ENCODE measurements at places on chromosomes 1 and 21.

- DNase-seq = no peak
Observed at GRCh38 chr1:52533713-52534112, 19.2 kb downstream of the TUT4 start.

DNA sequence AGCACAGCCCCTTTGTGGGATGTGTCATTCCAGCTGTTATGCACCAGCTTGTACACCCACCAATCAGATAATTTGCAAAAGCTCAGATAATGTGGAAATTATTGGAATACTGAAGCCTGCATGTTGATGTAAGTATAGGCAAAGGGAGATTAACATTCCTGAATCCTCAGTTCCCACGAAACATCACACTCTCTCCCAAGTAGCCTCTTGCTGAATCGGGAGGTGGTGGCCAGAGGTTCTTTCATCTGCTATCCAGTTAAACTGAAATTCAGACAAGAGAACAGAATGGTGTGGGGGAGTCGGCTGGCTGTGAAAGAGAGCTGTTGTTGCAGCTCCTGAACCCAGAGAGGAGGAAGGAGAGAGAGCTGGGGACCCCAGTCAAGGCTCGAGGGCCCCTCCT is 170.9 kb downstream of the ZBTB18 start:
- no peak for DNase-seq

DNA sequence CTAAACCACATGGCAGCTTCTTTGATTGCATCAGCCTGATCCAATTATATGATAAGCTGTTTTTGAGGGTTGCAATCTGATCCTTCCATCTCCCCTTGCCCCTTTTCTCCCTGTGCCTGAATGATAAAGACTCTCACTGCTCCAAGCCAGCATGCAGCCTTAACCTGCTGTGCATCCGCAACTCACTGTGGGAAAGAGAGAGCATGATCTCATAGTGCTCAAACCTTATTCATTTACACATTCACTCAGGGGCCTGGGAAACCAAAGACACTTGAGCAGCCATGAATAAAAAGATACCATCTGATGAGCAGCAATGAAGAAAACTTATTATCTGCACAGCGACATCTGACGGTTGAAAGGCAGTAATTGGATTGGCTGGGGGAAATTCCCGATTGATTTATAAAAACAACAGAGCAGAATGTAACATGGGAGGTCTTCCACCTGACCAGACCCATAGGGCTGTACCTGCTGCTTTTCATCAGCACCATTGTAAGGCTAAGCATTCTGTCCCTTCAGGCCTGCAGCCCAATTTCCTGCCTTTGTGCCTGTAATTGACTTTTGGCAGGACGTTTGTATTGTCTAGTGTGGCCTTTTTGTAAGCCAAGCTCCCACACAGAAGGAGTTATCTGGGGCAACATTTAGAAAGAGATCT is 62.5 kb downstream of the KIAA0040 start:
- no peak for DNase-seq

DNA sequence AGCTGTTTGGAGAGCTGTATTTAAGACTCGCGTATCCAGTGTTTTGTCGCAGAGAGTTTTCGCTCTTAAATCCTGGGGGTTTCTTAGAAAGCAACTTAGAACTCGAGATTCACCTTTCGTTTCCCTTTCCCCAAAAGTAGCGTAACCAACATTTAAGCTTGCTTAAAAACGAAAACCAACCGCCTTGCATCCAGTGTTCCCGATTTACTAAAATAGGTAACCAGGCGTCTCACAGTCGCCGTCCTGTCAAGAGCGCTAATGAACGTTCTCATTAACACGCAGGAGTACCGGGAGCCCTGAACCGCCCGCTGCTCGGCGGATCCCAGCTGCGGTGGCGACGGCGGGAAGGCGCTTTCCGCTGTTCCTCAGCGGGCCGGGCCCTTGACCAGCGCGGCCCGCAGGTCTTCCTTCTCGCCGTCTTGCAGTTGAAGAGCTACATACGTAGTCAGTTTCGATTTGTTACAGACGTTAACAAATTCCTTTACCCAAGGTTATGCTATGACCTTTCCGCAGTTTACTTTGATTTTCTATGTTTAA is 1.9 kb downstream of the OLIG1 start:
- no peak for DNase-seq

GRCh38 chr1:204257446-204257845 is 43.7 kb upstream of the GOLT1A start:
- no peak for DNase-seq

- DNase-seq = no peak
Observed at GRCh38 chr1:42768172-42768571, 1.1 kb downstream of the C1orf50 start.

DNA sequence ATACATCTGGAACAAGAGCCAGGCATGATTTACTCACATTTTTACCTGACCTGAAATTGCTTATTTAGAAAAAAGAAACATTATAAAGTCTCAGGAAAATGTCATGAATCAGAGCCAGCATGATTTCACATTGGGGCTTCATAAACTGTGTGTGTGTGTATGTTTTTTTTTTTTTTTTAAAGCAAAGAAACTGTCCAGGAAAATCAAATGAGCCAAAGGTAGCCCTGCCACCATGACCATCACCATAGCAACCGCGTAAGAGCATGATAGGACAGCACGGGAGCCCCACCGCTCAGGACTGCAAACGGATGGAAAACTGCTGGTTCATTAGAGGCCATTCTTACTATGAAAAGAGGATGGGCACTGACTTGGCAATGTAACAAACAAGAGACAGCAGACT is 139.2 kb downstream of the NTMT2 start:
- no peak for DNase-seq

DNA sequence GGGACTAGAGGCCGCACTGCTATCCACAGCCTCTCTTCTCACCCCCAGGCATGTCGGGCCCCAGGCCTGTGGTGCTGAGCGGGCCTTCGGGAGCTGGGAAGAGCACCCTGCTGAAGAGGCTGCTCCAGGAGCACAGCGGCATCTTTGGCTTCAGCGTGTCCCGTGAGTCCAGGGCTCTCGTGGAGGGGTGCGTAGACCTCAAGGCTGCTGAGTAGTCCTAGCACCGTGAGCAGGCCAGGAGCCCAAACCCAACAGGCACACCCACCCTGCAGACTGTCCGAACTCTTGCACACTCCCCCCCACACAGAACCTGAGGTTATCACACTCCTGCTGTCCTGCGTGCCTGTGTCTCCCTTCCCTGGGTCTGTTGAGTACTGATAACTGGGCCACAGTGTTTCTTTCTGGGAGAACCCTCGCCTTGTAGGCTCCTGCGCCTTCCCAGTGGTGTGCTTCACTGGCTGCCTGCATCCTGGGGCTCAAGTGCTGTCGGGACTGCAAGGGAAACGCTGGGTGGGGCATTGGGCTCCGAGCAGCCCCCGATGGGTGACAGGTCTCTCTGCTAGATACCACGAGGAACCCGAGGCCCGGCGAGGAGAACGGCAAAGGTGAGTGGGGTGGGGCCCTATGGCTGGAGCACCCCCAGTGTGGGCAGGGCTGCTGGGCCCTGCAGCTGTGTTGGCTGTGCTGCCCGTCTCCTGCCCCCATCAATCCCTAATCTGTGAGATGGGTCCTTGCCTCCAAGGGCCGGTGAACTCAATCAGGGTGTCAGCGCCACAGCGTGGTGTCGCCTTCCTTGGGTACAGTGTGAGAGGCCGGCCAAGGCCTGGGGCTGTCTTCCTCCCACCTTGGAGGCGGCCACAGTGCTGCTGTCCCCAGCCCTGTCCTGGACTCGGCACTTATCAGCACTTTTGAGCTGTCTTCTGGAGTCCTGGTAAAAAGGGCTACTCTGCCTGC is 4.0 kb upstream of the GJC2 start:
- DNase-seq = no peak

DNA sequence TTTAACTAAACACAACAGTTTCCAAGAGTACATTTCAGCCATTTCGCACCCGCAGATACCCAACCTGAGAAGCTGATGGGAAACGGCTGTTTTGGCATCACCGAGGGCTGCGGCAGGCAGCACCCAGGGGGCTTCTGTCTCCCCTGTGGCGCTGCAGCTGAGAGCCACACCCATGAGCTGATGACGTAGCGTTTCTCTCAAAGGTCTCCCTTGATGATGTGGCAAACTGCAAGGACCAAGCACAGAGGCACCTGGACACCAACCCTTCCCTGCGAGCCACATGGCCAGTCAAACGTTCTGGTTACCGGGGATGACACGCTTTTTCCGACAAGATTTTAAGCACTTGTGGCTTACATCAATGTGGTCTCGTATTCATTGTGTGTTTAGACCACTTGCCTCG is 150.8 kb upstream of the ERG start:
- no peak for DNase-seq

DNA sequence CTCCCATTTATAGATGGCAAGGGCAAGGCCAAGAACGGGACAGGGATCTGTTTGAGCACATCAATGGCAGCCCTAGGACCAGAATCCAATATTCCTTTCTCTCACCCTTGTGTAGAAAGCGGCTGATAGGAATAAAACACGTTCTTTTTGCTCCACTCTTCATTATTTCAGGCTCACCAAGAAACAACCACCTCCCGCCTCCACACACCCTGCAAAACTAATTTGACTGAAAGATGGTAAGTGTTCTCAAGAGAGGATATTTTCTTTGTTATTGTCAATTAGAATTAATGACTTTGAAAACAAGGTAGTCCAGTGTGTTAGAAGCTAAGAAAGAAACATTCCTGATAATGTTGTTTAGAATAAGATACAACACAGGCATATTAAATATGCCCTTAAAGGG is 11.9 kb upstream of the KNCN start:
- no peak for DNase-seq

GRCh38 chr1:240691909-240692705 is 80.2 kb upstream of the GREM2 start:
- no peak for DNase-seq

- DNase-seq = no peak
Observed at GRCh38 chr1:155241841-155242264, 13.4 kb downstream of the ENTREP3 start.

DNA sequence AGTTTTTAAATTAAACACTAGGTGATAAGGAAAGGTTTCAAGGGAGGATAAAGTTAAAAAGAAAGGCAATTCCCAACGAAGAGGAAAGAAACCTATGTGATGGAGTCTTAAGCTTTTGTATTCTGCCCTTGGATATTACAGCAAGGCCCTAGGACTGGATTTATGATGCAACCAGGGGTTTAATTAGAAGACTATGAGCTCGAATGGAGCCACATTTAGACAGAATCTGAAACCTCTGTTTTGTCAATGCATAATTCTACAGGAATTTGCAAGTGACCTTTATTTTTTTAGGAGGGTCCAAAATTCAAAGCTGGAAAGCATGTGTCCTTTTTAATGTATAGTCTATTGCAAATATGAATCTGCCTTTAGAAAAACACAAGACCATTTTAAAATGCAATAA is 37.9 kb downstream of the TGFB2 start:
- no peak for DNase-seq

- DNase-seq = no peak
Observed at GRCh38 chr1:206880314-206880713, 14.9 kb downstream of the IL20 start.

DNA sequence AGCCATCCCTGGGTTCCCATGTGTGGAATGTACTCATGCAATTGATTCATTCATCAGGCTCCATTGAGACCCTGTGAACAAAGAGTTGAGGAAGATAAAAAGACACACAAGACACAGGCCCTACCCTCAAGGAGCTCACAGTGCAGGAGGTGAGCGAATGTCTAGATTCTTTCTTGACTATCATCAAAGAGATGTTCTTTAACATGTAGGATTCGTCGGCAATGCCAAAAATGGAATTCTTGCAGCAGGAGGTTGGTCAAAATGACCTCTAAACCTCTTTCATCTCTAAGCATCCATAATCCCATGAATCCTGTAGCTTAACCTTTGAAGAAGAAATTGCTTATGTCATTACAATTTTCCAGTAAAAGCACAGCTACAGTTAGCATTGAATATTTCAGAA is 27.9 kb upstream of the TTF2 start:
- no peak for DNase-seq

DNA sequence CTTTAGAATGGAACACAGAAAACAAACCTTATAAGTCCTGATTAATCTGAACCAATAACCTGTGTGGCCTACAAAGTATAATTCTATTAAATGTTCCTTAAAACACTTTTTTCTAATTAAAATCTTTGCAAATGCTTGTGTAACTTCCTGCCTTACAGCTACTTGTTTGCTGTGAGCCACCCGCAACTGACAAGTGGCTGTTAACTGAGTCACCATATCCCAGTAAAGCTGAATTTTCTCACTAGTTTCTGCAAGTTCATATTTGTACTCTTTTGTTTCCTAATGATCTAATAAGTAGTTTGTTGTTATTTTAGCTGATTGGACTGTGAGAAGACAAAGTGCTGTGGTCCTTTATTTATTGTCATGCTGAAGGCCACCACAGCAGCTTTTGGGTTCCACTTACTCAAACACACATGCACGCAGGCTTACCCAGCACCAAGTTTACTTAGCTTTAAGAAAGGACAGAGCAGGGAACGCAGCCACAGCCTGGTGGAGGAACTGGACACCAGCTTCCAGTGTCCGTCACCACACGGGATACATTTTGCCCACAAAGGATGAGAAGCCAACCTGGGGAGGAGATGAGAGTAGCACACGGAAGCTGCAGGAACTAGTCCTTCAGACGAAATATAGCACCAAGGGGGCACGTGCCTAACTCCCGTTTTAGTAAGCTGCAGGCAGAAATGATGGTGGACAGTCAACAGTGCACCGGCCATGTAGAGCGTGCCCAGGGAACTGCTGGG is 47.8 kb downstream of the LCA5L start:
- no peak for DNase-seq

DNA sequence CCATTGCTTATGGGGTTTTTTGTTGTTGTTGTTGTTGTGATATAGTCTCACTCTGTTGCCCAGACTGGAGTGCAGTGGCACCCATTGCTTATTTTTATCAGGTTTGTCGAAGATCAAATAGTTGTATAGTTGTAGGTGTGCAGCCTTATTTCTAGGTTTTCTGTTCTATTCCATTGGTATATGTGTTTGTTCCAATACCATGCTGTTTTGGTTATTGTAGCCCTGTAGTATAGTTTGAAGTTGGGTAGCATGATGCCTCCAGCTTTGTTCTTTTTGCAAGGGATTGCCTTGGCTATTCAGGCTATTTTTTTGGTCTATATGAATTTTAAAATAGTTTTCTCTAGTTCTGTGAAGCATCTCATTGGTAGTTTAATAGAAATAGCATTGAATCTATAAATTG is 11.6 kb downstream of the ZNF678 start:
- no peak for DNase-seq

- no peak for DNase-seq
Observed at GRCh38 chr1:209926045-209926444, 12.0 kb upstream of the SYT14 start.

DNA sequence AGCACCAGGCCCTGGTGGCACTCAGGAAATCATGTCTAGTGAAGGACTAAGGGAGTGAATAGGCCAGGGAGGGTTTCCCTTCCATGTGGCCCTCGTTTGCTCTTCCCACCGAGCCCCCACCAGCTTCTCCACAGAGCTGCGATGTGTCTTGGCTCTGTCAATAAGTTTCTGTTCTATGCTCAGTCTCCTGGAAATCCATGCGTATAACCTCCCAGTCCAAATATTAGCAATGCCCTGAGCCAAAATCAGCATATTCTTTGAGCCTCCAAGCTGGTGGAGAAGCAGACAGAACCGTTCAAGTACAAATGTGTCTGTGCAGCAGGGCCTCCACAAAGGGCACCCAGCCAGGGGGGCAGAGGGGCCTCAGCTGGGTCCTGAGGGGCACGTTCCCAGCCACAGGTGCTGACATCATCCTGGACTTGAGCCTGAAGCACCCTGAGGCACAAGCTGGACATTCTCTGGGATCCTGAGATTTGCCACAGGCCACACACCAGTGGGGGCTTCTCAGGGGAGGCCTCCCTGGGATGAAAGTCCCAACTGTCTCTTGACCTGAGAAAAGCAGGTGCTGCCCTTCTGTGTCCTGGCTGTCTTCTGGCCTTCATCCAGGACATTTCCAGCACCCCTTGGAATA is 350.5 kb upstream of the VAMP3 start:
- no peak for DNase-seq
